Hypothalamus (tissue), 51 donors: ENCODE measurements at places on chromosomes 5 and 9.

- no peak for DNase-seq
Measured at GRCh38 chr9:91845879-91846278, 104.1 kb downstream of the ROR2 start.

- no peak for DNase-seq
Measured at GRCh38 chr5:56648460-56649034, 166.8 kb upstream of the MAP3K1 start.

DNA sequence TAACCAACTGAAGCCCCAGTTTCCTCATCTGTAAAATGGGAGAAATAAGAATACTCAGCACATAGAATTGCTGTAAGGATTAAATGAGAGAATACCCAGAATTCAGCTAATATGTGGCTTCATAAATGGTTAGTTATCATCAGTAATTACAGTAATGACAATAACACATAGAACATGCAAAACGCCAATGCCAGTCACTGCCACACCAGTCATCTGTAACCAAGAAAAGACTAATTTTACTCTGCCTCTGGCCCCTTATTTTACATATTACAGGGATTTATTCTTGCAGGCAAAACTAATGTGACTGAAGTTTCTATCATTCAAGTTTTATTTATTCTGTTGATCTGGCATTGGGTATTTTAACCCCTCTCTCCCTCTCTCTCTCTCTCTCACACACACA is 46.5 kb downstream of the EBF1 start:
- no peak for DNase-seq

GRCh38 chr9:5650356-5651105 is 21.6 kb downstream of the RIC1 start:
- no peak for DNase-seq

DNA sequence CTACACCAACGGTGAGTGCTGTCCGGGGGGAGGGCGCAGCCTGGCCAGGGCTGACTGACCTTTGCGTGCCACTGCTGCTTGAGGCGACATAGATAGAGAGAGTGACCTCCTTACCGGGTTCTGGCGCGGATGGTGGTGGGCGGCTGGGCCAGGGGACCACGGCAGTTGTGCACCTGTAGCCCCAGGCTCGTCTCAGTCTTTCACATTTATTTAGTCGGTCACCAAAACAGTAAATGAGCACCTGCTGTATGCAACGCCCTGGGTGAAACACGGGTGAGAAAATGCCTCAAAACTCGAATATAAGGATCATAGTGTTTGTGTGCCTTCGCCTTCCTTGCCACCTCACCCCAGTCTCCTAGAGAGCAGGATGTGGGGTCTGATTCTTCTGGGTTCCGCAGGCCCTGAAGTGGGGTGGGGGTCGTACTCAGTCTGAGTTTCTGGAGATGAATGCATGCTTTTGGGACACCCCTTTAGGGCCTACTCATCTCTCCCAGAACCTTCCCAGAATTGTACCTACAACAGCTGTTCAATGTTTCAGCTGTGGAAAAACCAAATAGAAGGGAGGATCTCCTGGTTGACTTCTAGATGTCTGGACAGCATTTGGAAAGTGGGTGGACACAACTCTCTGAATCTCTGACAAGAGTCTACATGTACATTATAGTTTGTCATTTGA is 714 bp downstream of the SEC24A start:
- no peak for DNase-seq

DNA sequence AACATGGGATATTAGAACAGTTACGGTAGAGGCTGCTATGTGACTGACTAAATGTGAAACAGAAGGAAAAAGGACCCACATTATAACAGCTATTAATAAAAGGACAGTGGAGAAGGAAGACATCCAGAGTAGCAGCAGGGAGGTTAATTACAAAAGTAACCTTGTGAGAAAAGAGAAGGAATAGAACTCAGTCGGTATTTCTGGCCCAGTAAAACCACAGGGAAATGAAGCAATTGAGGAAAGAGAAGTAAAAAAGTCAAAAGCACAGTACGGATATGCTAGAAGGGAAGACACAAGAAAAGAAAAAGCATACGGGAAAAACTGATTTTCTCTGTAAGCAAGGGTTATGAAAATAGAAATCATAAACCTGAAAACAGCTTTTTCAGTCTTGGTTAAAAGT is 164.7 kb downstream of the RFX3 start:
- no peak for DNase-seq

- DNase-seq, result no peak
Measured at GRCh38 chr9:121670431-121670830, 19.0 kb downstream of the DAB2IP start.

DNA sequence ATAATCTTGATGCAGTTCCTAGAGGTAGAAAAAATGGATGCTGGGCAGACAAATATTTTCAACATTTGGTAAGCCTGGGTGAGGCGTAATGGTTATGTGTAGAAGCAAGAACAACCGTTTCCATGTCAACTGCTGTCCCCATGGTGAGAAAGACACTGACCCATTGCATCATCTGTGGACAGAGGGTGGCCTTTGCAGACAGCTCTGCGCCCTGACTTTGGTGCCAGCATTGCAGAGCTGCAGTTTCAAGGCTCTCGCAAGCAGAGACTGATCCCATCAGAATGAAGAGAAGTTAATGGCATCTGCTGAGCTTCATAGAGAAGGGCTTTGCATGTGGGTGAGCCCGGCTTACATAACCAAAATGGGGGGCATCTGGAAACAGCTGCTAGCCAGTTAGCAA is 179.0 kb upstream of the ADRA1B start:
- no peak for DNase-seq

- no peak for DNase-seq
Measured at GRCh38 chr5:179327021-179327735, 18.1 kb downstream of the ADAMTS2 start.

- no peak for DNase-seq
Measured at GRCh38 chr9:34988218-34989002, 1.1 kb upstream of the DNAJB5 start.

DNA sequence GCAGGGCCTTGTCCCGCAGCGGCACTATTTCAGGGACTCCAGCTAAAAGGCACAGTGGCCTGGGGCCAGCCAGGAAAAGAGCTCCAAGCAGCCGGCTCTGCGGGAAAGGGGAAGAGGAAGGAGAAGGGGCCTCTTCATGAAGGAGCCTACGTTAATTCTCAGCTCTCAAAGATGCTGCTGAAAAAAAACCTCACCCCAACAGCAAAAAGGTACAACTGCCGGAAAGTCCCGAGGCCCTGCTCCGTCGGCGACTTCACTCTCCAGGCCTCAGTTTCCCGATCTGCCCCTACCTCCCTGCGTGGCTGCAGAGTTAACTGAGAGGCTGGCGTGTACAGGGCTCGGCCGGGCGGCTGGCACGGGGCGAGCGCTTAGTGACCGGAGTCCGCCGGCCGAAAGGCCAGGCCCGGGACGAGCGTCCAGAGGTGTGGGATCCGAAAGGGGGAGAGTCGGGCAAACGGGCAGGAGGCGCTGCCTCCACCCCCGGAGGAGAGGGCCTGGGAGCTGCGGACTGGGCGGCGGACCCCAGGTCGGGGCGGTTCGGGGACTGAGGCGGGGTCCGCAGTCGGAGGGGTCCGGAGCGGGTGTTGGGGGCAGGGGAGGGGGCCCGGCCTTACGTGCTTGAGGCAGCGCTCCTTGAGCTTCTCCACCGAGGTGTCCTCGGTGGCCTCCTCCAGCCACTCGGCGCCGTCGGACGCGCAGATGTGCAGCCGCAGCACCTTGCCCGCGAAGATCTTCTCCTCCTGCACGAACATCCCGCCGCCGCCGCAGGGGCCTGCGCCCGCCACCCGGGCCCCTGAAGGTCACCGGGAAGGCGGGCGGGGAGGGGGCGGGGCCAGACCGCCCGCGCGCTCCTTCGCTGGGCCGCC is 529 bp downstream of the UBAC1 start:
- DNase-seq, result no peak

GRCh38 chr5:87836696-87837095 is 424.0 kb upstream of the CCNH start:
- no peak for DNase-seq

DNA sequence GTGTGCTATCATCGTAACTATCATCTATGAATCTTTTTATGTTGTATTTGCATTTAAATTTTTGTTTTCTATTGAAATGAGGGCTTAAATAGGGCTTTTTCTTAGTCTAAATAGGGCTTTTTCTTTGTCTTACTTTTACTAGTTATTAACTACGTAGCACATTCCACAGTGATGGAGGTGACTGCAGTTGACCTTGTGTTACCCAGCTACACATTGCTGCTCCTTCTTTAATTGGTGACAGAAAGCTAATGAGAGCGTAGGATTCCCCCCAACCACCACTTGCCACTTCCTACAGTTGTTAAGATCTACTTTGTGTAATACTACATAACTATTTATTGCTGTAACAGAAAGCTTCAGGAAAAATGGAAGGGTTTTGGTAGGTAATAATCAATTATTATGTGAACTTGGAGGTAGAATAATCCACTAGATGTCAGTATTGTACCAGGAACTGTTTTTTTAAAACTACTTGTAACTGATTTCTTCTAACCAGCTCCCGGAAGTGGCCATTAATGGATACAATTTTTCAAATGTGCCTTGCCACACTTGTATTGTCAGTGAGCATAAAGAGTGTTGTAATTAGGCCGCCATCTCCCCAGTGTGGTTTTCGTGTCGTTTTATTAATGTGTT is 18.0 kb downstream of the MTRR start:
- no peak for DNase-seq

GRCh38 chr5:71872311-71872864 is 153.3 kb downstream of the CARTPT start:
- DNase-seq, result no peak

DNA sequence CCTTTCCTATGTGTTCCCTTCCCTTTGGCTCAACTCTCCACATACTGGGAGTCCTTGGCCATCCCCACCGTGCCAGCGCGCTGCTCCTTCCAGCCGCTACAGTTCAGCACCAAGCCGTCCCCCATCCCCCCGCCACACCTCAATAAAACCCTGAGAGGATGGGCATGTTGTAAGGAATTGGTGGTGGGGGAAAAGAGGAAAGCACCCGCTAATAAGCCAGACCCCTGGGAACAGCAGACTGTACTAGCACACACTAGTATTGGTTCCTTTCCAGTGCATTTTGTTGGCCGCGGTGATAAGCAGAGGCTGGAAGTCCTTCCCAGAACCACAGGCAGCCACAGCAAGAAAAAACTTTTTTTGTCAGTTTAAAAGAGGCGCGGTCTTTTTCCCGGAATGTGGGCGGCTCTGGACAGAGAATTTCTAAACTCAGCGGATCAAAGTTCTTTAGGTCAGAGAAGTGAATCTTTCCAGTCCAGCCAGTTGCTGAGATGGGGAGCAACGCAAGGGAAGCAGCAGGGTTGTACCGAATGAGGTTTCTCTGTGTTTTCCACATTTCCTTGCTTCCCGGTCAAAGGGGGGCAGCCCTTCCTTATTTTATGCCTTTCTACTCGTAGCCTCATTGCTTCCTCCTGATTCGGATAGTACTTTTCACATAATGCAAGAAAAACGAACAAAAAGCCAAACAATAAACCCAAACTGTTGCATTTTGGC is 2.1 kb downstream of the CHSY3 start:
- peak; percentile 20 for DNase-seq

GRCh38 chr5:36389245-36389644 is 87.5 kb upstream of the RANBP3L start:
- DNase-seq, result no peak

DNA sequence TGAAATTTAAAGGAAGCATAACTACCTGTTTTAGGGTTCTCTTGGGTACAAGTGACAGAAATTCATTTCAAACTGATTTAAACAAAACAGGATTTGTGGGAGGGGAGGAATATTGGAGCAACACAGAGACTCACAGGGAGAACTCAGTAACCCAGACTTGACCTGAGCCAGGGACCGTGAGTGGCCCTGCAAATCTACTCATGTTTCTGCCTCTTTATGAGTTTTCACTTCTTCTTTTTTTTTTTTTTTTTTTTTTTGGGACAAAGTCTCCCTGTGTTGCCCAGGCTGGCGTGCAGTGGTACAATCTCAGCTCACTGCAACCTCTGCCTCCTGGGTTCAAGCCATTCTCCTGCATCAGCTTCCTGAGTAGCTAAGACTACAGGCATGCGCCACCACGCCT is 405.6 kb upstream of the ZNF608 start:
- no peak for DNase-seq

DNA sequence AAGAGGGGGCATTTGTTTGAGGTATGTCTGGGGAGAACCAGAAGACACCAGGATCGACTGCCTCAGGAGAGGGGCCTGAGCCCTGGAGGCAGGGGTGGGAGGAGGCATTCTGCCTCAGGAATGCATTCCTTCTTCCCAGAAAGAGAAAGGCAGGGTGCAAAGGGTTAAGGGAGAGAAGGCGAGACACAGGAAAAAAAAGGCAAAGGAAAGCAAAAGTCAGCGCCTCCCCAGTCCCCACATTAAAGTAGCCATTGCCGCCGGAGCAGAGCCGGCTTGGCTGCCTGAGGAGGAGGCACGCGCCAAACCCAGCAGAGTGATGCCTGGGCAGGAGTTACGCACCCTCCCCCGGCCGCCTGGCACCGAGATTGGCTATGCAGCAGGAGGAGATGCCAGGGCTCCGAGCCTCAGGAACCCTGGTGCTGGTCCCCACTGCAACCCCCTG is 123.8 kb upstream of the PHYKPL start:
- no peak for DNase-seq

DNA sequence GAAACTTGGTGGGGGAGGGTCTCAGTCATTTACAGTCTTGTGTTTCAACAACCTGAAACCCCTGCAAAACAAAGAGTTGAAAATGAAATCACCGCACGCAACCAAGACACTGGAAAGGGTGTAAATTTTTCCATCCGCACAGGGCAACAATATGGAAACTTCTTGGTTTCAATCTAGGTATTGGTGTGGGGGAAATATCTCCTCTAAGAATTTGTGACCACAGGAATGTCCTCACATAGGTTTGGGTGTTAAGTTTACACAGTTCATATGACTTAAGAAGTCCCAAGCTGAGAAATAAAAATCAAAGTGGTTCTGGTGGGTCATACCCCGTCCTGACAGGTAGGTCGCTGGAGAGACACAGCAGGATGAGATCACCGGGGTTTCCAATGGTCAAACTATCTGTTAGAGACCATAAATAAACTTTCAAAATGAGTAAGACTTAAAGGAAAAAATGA is 51.9 kb upstream of the PIP5K1B start:
- DNase-seq, result no peak

DNA sequence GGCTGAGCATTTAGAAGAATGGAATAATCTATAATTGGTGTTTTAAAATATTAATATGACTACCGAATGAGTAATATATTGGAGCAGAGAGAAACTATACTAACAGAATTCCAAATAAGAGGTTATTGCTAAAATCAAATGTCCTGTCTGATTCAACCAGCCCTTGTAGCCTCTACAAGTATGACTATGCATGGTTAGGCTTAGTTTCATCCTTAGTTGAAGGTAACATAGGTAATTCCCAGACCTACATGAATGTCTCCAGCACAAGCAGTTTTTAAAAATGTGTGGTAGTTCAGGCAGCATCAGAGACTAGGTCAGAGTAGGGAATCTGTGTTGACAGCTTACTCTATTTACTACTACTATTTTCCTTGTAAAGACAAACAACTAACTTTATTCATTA is 51.7 kb upstream of the SLC27A6 start:
- no peak for DNase-seq

- DNase-seq, result no peak
Measured at GRCh38 chr9:89243296-89244061, 64.9 kb upstream of the SHC3 start.

GRCh38 chr5:135454946-135455345 is 2.8 kb upstream of the TIFAB start:
- DNase-seq, result no peak

- no peak for DNase-seq
Measured at GRCh38 chr5:65790371-65791163, 68.6 kb downstream of the NLN start.
